ENCODE measurements at places on chromosomes 6 and 20.

DNA sequence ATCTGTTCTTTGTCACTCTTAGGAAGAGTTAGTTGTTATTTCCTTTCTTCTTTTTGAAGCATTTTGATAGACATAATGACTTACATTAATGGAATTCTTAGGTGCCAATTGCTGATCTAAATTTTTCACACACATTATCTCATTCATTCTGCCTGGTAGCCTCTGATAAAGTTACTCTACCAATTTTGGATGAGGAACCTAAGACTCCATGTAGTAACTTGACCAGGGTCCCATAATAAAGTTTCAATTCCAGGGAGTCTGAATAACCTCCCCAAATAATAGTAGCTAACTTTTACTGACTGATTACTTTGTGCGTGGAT lies 73.2 kb upstream of the CITED2 start:
- DNase-seq: no peak

- no peak for DNase-seq
Measured at GRCh38 chr6:132063738-132064137, 112.6 kb upstream of the CCN2 start.

GRCh38 chr6:15389765-15390723 lies 144.2 kb downstream of the JARID2 start:
- no peak for DNase-seq

- DNase-seq: no peak
Measured at GRCh38 chr20:32302507-32302872, 25.0 kb downstream of the KIF3B start.

GRCh38 chr20:32435449-32436107 lies 77.4 kb downstream of the ASXL1 start:
- DNase-seq: no peak

- DNase-seq: no peak
Measured at GRCh38 chr6:28673787-28674671, 148.3 kb downstream of the GPX5 start.

All from NCI-H345 (cell line).